Lung (tissue), 17 donors: ENCODE measurements at places on chromosomes 5 and 9. TPM values are rescaled to one million over a fixed set of nuclear protein-coding genes. Genes with fewer than 3 reads are reported as not detected.

Gene AQP3
- 43.9 TPM for total RNA-seq

Gene OGN
- total RNA-seq = 145 TPM

DNA sequence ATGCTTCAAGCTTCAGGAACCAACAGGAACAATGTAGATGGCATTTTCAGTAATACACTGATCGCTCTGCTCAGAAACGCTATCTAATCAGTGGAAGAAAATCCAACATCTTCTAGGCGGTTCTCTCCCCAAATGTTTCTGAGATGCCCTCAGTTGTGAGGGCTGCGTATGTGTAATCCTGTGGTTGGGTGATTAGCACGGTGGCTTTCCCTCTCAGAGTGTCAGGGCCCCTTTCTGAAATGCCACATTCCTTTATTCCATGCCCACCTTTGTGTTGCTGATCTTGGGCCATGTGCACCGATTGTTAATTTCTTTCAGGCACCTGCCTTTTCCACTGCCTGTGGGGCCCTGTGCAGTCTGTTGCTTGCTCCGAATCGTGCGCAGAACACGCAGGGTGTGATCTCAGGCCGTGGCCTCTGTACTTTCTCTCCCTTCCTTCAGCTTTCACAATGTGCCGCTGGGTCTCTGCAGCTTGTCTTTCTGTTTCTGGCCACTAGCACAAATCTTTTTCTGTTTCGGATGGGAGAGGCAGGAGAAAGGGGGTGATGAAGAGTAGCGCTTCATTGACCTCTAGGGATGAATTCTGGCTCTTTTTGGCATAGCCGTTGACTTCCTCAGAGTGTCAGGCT lies 324.0 kb downstream of the PARP8 start:
- DNase-seq = no peak
- H3K4me3 ChIP-seq = no peak overlapping the region
- no peak overlapping the region for H3K27ac ChIP-seq

GRCh38 chr9:123669346-123669745 lies 260.6 kb downstream of the DENND1A start:
- H3K4me3 ChIP-seq = no peak overlapping the region
- no peak overlapping the region for H3K27ac ChIP-seq
- no peaks in the 10 kb centered on the region for H3K27me3 ChIP-seq

- H3K4me1 ChIP-seq = peaks cover 5% of the 10 kb centered on the region
- peaks cover 74% of the 10 kb centered on the region for H3K27me3 ChIP-seq
- no peak overlapping the region for H3K27ac ChIP-seq
Measured at GRCh38 chr9:137157618-137158415, 12.0 kb downstream of the LRRC26 start.
